Dermis microvascular lymphatic vessel endothelial cell (primary cell): ENCODE measurements at places on chromosomes 3 and 15. TPM values are rescaled to one million over a fixed set of nuclear protein-coding genes. Genes with fewer than 3 reads are reported as not detected.
A peak's percentile ranks its signal among the peaks of the same experiment; 100 is the strongest.

The GRIP2 gene
- total RNA-seq, result not detected in 2 replicates

The TMEM207 gene
- not detected in 2 replicates for total RNA-seq

The CLDN16 gene
- total RNA-seq, result not detected in 2 replicates

The TNNC1 gene
- total RNA-seq, result 0.13 TPM in 1 of 2 replicates, not detected in the other

The NR2E3 gene
- under 0.01 and 0.13 TPM in 2 replicates for total RNA-seq

The AP3B2 gene
- not detected in 2 replicates for total RNA-seq

The TNIK gene
- 13.9 and 18.9 TPM in 2 replicates for total RNA-seq

The XPC gene
- 29.1 and 31.7 TPM in 2 replicates for total RNA-seq

The PYDC2 gene
- not detected in 2 replicates for total RNA-seq

- DNase-seq, result peak; percentile 10
Measured at GRCh38 chr3:143040261-143040879, 39.0 kb downstream of the U2SURP start.

GRCh38 chr15:101368861-101369642 lies 74.0 kb upstream of the SNRPA1 start:
- DNase-seq, result no peak

- no peak for DNase-seq
Measured at GRCh38 chr15:25052191-25052999, 97.6 kb downstream of the SNRPN start.

- DNase-seq, result no peak
Measured at GRCh38 chr3:85475346-85475745, 516.6 kb downstream of the CADM2 start.

DNA sequence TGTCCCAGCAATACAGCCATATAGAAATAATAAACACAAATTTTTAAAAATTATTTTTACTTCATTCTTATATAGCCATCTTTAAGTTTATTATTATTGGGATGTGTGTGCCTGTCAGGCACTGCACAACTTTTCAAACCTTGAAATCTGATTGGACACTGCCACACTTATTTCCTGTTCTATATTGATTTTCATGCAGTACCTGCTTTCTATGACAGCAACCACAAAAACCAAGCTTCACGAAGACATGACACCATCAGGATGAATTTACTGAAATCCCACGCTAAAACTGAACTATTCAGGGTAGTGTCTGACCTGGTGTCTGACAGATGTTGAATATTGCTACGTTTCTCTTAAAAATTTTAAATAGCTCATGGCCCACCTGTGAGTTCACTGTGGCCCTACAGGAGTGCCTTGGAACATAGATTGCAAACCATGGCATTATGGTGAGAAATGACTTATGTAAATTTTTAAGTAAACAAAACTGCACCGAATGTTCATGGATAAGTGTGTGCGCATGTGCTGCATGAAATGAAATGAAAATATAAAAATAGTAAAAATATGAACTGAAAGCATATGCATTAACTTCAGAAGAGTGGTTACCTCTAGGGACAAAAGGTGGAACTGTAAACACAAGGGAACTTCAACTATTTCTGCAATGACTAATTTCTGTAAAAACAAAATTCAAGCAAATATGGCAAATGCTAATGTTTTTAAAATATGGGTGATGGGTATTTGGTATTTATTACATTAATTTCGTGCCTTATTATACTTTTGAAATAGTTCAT lies 152.3 kb downstream of the ZBTB20 start:
- DNase-seq, result no peak

DNA sequence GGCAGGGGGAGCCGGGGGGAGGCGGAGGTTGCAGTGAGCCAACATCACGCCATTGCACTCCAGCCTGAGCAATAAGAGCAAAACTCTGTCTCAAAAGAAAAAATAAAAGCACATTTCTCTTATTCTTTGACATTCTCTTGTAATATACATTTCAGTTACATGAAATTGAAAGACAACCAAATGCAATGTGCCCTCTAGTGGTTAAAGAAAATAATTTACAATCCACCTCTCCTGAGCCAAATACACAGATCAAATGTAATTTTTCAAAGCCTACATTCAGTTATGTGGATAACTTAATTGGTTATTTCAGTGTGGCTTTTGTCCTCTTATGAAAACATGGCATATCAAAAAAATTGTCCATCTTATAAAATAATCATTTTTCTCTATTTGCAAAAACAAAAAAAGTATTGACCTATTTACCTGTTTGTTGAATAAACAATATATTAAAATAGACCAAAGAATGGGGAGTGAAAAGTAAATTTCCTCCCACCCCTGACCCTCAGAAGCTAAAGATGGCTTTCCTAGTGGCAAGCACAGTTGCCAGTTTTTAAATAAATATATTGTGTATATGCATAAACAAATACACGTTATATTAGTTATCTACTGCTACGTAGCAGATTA lies 14.2 kb upstream of the U2SURP start:
- DNase-seq, result peak; percentile 32

DNA sequence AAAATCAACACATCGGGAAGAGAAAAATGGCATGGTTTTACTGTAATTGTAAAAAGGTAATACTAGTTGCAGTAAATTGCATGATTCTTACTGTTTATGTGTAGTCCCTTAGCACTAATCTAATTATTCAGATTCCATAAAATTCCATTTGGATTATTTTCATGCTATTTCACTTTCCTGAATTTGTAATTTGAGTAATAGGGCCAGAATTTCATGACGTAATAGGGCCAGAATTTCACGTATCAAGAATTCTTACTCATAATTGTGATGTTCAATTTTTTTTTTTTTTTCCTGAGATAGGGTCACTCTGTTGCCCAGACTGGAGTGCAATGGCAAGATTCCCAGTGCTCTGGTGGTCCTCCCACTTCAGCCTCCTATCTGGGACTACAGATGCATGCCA lies 2.9 kb upstream of the U2SURP start:
- DNase-seq, result no peak

DNA sequence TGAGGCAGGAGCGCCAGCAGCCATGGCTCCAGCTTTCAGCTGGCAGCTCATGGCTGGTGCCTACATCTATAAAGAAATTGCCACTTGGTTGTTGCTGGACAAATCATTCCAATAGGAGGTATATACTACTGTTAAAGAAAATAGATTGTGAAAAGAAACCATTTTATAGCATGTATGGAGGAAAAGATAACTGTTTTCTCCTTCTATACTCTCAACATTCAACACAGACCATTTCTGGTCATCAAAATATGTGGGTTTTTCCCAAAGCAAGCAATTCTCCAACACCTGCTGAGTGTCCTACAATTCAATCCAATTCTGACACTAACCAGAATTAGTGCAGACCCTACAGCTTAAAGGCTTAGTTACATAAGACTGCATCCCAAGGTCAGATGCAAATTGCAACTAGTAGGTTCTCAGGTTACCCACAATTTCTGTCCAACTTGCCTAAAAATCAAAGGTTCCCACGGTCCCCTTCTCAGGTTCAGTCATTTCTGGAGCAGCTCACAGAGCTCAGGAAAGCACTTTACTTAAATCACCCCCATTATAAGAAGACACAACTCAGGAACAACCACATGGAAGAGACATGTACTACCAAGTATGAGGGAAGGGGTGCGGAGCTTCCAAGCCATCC lies 42.4 kb upstream of the STRIT1 start:
- DNase-seq, result no peak

DNA sequence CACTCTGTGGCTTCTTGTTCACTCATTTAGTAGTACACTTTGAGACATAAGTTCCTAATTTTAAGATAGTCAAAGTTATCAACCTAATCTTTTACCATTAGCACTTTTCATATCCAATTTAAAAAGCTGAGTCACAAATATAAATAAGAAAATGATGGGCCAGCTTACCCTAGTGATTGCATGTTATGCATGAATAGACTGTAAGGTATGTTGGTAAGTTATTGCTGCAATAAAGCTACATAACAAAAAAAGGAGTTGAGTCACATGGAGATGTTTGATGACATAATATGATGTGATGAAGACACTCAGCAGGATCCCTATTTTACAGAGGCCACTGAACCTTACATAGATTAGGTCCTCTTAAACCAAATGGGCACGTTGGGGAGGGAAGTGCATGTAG lies 161.3 kb downstream of the OCA2 start:
- DNase-seq, result no peak

GRCh38 chr3:187458921-187459320 lies 90.7 kb downstream of the RTP4 start:
- DNase-seq, result no peak

- no peak for DNase-seq
Measured at GRCh38 chr3:11131371-11131770, 22.9 kb upstream of the HRH1 start.

DNA sequence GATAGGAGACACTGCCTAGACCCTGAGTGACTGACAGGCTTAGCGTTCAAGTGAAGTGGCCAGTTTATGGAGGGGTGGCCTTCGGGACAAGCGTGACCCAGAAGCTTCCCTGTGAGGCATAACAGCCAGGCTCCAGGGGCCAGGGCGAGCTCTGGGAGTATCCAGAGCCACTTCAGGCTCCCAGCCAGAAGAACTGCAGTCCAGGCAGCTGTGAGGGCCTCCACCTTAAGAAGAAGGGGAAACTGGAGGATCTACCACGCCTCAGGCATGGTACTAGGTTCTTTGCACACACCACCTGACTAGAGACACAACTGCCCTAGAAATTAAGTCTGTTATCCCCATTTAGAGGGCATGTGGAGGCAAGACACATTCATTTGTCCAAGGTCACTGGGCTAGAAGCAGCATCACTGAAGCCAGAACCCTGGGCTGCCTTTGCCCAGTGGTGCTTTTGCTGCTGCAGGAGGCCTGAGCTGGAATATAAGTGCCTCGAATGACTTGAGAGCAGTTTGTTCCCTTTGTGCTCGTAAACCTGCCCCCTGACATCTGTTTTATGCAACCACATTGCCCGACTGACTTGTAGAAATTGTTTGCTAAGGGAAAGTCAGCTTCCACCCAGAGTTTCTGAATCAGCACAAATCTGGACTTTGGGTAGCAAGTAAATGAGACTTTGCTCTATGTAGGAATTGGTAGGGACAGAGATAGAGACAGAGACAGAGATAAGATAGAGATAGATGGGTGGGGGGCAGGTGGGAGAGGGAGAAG lies 23.3 kb downstream of the RASGRF1 start:
- no peak for DNase-seq

GRCh38 chr15:81176291-81176893 lies 20.3 kb upstream of the IL16 start:
- DNase-seq, result no peak

DNA sequence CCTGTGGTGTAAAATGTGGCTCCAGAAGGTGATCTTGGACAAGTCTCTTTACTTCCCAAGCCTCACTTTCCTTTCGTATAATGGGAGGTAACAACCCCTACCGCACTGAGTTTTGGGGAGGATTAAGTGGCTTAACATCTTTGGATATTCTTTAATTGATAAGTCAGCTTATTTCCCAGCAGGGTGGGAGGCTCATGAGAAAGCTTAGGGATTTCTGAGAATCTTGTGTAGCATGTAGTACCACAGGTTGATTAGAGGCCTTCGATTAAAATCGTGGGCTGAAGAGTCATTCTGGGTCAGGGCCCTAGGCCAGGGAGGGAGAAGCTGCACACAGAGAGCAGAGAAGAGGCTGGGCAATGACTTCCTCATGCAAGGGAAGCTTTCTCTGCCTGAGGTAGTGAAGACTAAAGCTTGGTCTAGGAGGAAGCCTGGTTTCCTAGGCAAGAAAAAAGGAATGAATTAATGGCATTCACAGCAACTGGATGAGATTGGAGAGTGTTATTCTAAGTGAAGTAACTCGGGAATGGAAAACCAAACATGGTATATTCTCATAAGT lies 1.5 kb upstream of the NMNAT3 start:
- no peak for DNase-seq
